ENCODE measurements at places on chromosomes 3 and 15.

GRCh38 chr15:25655207-25655948 is 207.7 kb downstream of the ATP10A start:
- DNase-seq: no peak

DNA sequence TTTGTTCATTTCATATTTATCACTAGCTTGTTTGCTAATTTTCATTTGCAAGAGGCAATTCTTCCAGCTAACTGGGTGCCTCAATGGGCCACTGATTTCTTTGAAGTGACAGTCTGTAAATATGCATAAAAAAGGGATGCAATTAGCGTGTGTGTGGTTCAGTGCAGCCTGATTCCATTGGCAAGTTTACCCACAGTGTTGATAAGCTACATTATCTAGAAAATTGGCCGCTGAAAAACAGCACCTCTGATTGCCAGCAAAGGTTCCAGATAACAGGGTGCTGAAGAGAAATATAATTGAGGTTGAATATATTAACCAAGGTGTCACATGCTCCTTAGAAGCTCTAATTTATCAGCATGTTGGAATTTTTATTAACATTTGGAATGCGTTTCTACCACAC is 76.9 kb downstream of the SAMMSON start:
- DNase-seq: no peak

GRCh38 chr3:172302203-172302602 is 146.1 kb downstream of the GHSR start:
- no peak for DNase-seq

DNA sequence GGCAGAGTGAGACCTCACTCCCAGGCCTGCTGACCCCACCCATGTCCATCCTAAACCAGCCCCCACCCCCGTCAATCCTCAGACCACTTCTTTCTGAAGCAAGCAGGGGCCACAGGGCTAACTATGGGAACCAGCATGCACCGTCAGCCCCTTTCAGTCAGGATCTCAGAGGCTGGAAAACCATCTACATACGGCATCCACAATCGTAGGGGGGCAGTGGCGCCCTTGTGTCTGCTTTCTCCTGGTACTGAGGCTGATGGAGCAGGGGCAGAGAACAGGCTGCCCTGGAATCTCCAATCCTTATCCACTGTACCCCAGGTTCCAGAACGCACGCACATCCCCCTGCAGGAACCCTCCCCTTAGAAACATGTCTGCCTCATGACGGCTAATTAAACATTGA is 56.6 kb downstream of the XXYLT1 start:
- DNase-seq: no peak

DNA sequence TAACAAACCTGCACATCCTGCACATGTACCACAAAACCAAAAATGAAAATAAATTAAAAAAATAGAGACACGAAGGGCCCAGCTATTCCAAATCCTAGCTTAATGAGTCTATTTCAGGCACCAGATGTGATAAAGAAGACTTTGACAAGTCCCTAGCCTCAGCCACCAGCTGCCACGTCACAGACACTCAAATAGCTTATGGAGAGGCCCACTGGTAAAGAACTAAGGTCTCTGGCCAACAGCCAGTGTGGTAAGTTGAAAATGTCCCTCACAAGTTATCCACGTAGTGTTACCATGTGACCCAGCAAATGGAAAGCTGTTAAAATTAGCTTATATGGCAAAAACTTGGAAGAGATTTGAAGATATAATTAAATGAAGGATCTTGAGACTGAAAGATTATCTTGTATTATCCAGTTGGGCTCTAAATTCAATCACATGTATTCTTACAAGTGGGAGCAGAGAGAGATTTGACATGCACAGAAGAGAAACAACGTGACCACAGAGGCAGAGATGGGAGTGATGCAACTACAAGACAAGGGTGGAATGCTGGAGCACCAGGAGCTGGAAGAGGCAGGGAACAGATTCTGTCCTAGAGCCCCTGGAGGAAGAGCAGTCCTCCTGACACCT is 10.9 kb downstream of the ACSBG1 start:
- DNase-seq: no peak

GRCh38 chr3:110738531-110738930 is 333.1 kb upstream of the NECTIN3 start:
- DNase-seq: no peak

DNA sequence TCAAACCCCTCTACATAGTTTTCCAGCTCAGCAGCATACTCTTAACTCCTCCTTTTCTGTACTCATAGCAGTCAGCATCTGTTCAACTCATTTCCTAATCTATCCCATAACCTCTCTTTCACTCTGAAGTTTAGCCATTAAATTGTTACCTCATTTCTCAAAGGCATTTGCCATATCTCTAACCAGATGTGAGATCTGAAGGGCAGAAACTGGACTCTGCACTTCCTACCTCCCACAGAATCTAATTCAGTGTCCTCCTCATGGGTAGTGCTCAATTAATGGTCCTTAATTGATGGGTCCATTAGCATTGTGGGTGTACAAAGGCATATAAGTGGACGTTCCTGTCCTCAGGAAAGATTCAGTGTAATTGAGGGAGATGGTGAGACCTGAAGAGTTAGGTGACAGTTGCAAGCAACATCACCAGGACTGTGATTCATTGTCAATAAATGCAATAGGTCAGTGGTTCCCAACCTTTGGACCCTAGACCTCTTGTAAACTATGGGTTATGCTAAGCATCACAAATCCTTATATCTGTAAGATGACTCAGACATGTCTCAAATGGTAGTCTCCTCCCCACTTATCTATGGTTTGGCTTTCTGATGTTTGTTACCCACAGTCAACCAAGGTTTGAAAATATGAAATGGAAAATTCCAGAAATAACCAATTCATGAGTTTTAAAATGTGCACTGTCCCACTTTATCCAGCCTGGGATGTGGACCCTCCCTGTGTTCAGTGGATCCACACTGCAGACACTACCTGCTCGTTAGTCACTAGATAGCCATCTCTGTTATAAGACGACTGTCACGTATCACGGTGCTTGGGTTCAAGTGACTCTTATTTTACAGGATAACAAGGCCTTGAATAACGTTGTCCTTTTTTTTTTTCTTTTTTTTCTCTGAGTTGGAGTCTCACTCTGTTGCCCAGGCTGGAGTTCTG is 25.0 kb upstream of the UACA start:
- DNase-seq: no peak

- no peak for DNase-seq
Observed at GRCh38 chr15:55827204-55827603, 84.3 kb upstream of the PRTG start.

DNA sequence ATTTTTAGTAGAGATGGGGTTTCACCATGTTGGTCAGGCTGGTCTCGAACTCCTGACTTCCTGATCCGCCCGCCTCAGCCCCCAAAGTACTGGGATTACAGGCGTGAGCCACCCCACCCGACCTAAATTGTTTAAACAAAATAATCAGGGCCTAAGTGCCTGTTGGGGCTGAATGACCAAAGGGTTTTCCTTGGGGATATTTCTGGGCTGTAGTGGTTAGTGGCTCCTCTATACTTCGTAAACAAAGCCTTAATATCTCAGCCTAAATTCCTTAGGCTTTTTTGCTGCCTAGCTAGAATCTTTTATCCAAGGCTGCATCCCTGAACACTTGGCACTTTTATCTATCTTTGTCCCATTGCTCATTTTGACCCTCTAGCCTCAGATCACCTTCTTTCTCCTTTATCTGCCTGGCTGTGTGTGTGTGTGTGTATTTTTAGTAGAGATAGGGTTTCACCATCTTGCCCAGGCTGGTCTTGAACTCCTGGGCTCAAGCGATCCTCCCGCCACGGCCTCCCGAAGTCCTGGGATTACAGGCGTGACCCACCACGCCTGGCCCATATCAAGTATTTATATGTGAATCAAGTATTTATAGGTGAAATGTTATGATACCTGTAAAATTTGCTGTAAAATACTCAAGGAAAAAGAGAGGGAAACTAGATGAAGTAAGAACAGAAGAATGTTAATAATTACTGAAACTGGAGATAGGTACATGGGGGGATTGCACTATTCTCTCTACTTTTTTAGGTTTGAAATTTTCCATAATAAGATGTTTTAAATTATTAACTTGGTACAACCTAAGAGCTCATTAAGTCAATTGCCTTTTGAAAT is 1.8 kb downstream of the NUSAP1 start:
- DNase-seq: no peak

DNA sequence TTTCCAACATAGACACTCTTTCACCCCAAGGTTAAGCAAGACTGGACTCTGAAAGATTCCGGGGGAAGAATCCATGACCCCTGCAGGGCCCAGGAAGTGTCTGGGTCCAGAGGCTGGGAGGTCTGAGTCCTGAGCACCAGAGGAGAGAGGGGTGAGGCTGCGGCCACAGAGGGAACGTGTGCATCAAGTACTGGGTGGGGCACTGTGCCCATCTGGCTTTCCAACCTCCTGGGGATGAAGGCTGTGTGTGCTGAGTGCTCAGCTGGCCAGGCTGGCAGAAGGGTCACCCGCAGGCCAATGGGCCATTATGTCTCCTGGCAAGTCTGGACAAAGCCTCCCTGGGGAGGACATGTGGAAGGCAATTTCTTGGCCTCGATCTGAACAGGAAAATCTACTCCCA is 3.3 kb downstream of the CHRNA3 start:
- DNase-seq: no peak

GRCh38 chr3:94317017-94317416 is 254.2 kb downstream of the NSUN3 start:
- no peak for DNase-seq

- DNase-seq: no peak
Observed at GRCh38 chr3:121677141-121677540, 16.4 kb upstream of the HCLS1 start.

- no peak for DNase-seq
Observed at GRCh38 chr15:60535743-60536142, 56.8 kb upstream of the ICE2 start.

DNA sequence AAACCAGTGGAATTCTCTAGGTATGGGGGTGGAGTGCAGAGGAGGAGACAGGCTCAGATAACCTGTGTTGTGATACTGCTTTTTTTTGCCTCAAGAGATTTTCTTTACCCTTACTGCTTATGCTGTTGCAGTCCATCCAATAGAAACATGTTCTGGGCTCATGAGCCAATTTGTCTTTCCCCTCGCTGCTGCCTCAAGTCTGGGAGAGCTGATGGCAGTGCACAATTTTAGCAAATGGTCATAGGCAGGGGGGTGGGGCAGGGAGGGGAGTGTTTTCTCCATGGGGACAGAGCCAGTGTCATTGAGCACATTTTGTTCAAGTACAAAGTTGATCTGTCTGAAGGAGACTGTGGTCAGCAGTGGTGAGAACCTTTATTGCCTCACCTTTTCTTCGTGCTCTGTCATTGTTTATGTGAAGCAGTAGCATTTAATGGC is 134.9 kb downstream of the MBNL1 start:
- no peak for DNase-seq

DNA sequence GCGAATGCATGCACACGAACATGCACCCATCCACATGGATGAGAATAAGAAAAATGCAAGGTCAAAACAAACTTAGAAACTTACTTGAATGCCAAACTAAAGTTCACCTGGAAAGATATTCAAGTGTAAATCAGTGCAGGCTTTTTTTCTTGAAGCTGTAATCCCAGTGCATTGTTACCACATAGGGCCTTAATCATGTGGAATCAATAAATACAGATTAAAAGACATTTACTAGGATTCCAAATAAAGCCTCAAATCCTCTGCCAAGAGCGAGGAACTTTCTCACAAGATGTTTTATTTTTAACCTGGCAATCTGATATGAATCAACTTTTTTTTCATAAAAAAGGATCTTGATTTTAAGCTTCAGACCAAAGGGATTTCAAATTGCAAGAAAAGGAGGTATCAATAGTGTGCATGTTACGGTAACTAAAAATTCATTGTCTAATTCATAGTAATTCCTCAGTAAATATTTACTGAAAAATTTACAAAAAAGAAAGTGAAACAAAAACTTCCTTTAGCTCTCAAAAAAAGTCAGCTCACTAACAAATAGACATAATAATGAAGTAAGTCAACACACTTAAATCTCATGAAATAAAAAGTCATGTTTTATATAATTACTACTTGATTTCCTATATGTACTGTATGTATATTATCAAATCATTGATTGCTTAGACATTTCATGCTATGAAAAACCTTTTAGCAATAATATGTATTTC is 978.6 kb downstream of the PLOD2 start:
- DNase-seq: no peak

- no peak for DNase-seq
Observed at GRCh38 chr3:43709022-43709421, 18.3 kb downstream of the ABHD5 start.

DNA sequence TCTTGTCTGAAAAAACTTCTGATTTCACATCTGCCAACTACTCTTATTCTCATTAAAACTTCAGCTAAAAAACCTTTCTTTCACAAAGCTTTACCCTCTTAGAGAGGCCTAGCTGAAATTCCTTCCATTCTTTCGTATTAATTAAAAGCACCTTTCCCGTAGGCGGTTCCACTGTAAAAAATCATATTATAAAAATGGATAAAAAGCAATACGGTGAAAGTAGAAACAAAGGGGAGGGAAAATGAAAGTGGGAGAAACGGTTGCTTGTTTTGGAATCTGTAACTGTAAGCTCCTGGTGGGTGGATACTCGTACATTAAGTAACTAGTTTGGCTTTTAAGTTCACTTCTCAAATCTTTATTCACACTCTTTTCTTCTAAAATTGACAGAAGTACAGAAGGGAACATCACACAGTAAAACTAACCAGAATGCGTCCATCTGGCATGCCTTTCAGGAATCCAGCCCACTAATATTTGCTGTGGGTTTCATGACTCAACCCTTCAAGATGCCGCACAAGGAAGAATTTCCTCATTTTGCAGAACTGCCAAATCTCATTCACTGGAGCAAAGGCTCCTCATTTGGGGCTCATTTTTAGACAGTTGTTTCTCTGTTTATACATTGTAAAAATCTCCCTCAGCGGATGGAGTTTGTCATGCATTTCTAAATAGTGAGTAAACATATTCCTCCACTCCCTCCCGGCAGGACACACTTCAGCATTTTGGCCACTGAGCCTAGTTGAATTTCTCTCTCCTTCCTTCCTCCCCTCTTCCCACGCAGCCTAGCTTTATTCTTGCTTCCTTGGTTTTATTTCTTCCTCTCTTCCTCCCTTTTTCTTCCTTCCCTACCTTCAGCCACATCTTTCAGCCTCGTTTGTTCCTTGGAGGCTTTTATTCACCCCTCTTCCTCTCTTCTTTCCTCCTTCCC is 419.5 kb upstream of the NAALADL2 start:
- no peak for DNase-seq

GRCh38 chr3:108931035-108931434 is 22.6 kb downstream of the GUCA1C start:
- no peak for DNase-seq

- no peak for DNase-seq
Observed at GRCh38 chr15:36814708-36815107, 235.3 kb downstream of the CDIN1 start.

GRCh38 chr3:9864200-9864927 is 15.7 kb downstream of the CIDEC start:
- no peak for DNase-seq

GRCh38 chr3:129107793-129108192 is 13.8 kb downstream of the RAB43 start:
- no peak for DNase-seq

GRCh38 chr3:16304061-16305010 is 39.3 kb downstream of the OXNAD1 start:
- DNase-seq: no peak

GRCh38 chr3:38988955-38989354 is 62.8 kb downstream of the SCN11A start:
- no peak for DNase-seq
